CD4-positive, alpha-beta T cell (primary cell): ENCODE measurements at places on chromosomes 3 and 15.

DNA sequence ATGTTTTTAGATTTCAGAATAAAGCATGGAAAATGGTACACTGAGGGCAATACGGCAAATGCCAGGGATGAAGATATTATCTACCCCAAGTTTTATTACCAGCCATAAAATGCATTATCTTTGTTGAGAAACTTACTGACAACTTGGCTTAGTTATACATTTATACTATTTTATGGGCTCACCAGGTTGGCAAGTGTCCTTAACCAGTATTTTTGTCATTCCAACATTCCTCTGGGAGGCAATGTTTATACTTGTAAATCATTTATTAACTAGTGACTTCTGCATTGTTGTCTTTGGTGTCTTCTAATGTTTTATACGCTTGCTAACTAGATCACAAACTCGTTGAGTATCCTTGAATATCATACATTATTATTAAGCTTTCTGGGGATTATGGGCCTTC is 18.0 kb upstream of the ADGRG7 start:
- no peak for DNase-seq

- DNase-seq: peak; percentile 30
These were observed 400 bp downstream of the RAB43 start for GRCh38 chr3:129121016-129121791.

DNA sequence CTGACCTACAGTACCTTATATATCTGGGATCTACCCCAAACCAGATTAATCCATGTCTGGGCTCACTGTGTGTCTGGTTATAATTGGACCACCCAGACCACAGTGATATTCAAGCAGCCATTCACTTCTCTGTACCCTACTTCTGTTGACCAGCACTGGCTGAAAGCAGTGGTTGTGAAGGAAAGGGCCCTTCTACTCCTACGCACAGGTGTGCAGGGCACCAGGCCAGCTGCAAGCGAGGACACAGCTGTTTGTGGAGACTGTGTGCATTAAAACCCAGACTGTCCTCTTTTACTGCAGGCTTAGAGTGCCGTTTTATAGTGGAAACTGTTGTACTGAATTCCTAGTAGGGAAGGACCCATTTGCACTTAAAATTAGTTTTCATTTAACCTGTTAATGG is 29.5 kb downstream of the CTDSPL start:
- DNase-seq: no peak

DNA sequence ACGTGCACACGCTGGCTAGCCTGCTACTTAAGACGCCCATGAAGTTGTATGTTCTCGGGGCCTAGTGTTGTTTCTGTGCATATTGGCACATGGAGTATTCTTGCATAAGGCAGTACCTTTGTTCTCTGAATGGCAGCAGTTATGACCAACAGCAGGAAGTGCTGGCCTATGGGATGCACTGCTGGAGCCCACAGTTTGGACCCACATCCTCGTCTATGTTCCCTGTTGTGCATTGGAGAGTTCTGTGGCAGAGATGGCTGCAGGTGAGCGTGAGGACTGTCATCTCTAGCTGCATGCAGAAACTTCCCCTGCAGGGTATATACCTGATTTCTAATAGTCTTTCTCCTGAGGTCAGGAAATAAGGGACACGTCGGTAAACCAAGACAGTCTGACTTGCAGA is 81.8 kb downstream of the CHRNA7 start:
- DNase-seq: no peak

DNA sequence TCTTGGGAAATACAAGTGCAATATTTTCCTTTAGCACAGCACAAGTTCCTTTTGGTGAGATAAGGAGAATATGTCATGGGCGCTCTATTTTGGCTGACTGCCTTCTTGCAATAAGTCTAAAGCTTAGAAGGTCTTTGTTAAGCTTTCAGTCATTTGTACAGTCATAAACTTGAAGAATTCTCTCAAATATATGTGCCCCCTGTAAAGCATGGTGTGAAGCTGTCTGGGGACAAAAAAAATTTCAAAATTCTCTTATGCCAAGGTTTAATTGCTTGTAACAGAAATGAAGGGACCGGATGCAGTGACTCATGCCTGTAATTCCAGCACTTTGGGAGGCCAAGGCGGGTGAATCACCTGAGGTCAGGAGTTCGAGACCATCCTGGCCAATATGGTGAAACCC is 21.7 kb upstream of the ARID3B start:
- DNase-seq: no peak

GRCh38 chr3:82761858-82762257 is 1000.4 kb upstream of the GBE1 start:
- no peak for DNase-seq

DNA sequence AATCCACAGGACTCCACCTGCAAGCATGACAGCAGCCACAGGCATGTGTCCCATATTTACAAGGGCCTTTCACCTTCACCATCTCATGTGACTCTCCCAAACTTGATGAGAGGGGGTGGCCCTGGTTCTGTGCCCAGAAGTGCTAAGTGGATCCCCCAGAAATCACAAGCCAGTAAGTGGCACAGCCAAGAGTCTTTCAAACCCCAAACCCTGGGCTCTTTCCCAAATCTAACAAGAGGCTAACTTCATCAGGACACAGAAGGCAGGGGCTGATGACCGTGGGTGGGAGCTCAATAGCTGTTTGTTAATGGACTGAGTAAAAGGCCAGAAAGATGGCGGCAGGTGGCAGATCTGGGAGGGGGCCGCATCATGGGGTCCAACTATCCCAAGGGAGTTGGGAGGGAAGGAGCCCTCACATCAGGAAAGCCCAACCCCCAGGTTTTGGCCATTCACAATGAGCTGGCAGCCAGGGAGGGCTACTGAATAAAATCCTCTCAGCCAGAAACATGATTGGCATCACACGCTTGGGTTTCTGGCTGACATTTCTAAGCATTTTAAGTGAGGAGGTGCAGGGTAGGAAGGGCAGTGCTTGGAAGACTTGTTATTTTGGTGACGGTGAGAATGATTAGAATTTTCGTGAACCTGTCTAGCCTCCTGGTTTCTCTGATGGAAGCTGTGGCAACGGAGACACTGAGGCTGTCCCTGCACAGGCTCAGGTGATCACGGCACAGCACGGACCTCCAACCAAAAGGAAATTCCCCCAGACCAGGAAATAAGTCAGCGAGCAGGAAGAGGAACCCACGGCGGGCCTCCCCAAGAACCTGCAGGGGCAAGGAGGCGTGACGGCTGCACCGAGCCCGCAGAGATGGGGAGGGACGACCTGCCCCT is 109.3 kb downstream of the OXNAD1 start:
- no peak for DNase-seq

DNA sequence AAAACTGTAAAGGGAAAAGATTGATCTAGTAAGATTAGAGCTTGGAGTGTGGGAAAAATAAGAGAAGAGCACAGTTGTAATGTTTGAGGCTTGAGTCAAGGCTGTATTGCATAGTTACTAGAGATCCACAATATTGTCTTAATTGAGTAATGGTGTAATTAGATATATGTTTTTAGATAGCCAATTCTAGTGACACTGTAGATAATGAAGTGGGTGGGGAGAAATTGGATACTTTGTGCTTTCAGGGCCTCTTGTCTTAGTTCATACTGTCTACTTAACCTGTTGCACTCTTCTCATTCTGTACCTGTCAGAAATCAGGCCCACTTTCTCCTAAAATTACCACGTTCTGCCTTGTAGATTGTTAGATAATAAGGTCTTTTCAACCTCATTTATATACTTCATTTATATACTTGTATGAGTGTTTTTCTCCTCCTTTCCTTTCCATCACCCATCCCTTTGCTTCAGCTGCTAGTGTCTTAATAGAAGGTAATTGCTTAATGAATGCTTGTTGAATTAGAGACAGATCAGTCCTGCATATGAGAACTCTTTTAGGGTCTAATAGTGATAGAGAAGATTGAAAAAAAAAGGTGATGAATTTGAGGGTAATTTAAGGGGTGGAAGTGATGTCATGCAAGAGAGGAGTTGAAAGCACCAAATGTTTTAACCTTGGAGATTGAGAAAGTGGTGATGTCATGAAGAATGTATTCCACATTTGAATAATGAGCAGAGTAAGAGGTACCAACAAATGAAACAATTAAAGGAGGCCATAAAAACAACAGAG is 32.0 kb downstream of the PIK3CA start:
- DNase-seq: no peak

- no peak for DNase-seq
These were observed 91.2 kb upstream of the NAALADL2 start for GRCh38 chr3:174767853-174768382.

DNA sequence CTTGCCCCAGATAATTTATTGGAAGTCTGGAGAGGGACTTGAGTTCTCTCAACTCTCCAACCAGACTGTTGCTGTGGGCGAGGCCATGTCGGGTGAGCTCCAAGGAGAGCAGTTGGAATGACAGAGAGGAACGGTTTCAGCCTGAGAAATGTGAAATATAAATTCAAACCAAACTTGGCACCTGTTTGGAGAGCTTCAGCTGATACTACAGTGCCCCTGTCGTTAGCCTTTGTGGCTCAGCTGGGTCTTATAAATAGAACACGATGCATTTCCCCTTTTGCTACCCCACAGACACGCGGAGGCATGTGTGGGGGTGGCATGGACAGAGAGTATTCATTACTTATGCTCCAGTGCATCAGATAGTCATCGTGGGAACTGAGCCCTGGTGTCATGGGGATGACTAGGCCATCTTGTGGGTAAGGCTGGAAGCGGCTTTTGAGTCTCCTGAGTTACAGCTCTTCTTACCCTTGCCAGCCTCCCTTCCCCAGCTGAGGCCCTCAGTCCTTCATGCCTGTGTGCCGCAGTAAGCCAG is 15.6 kb downstream of the SMAD3 start:
- no peak for DNase-seq

- no peak for DNase-seq
These were observed 49.2 kb downstream of the CTDSPL start for GRCh38 chr3:37910671-37911400.

DNA sequence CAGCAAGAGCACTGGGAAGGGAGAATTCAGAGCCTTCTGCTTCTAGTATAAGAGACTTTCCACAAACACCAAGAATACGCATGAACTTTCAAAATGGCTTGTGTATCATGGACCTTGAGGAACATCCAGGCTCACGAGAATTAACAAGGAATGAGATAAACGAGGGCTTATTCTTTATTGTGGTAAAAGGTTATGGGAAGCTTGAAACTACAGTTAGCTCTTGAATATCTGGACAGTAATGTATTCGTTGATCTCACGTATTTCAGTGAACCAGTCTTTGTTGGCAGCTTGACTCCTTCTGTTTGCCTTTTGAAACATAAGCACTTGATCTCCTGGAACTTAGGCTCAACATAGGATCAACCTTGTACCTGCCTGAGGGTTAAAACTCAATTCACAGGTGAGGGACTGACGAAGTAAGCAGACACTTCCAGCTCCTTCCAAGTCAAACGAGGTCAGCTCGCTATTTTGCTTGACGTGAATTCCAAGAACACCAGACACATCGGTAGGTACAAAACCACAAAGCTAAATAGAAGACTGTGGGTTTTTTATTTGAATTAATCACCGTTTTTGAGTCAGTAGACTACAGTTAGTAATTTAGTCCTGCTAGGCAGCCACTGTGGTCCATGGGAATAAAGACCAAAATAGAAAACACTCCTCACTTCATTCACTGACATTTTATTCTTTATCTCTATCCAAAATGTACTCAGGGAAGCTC is 30.8 kb downstream of the GALNT15 start:
- DNase-seq: no peak

DNA sequence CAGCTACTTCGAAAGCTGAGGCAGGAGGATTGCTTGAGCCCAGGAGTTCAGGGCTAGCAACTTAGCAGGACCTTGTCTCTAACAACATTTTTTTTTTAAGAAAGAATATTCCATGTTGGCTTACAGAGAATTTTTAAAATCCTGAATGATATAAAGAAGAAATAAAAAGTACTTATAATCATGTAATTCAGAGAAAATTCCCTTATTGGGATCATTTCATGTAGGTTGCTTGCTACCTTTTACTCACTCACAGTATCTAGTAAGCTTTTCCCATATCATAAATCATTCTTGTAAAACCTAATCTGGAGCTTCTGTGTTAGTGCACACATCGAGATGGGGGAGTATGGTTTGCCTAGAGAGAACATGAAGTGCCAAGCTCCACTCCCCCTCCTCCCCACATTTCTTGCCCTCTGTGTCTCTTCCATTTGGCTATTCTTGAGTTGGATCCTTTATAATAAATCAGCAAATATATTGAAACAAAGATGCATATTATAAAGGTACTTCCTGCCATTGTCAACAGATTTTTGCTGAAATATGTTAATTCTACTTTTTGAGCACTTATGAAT is 13.6 kb downstream of the TF start:
- no peak for DNase-seq

- DNase-seq: no peak
These were observed 572.0 kb upstream of the TGFBR2 start for GRCh38 chr3:30034246-30034991.

- no peak for DNase-seq
These were observed 360.1 kb upstream of the GOLIM4 start for GRCh38 chr3:168455814-168456213.

GRCh38 chr3:138781012-138781470 is 53.7 kb downstream of the PIK3CB start:
- DNase-seq: peak; percentile 32

DNA sequence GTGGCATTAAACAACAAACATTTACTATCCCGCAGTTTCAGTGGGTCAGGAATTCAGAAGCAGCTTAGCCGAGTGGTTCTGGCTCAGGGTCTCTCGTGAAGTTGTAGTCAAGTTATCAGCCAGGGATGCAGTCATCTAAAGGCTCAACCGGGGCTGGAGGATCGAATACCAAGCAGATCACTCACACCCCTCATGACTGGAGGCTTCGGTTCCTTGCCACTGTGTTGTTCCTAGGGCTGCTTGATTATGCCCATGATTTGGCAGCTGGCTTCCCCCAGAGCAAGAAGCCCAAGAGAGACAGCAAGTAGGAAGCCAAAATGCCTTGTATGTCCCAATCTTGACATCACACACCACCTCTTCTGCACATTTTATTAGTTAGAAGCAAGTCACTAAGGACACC is 33.9 kb upstream of the CDCP1 start:
- DNase-seq: no peak

DNA sequence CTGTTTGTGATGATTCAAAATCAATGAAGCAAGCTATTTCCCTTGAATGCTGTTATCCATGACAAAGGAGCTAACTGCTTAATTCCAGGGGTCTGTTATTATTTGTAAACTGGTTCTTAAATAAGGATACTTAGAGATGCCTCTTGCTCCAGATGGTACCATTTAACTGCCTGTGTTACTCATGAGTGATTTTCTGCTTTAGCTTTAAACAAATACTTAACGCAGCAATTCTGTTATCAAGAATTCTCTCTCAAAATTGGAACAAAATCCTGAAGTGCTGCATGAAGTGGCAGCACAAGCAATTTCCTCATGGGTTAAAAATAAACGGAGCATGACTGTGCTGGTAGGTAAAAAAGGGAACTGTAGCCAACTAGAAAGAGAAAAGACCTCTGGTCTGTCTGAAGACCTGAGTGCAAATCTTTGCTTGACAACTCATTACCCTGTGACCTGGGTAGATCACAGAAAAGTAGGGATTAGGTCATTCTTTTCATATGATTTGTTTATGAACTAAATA is 62.5 kb upstream of the GBE1 start:
- DNase-seq: peak; percentile 32

DNA sequence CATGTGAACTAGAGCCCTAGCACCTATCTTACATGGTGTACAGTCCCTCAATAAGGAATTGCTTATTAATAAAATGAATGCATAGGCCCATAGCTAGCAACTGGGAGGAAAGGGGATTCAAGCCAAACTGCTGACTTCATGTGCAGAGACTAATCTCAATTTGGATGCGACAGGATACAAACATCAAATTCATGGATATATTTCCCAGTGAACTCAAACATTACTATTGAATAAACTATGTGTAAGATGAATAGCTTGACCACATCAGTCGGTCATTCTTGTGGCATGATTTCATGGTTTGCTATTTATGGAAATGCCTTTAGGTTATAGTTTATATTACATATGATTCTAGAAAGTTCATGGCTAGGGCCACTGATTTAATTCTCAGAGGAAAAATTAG is 268.6 kb upstream of the SLITRK3 start:
- no peak for DNase-seq
